Astrocyte of the spinal cord (primary cell): ENCODE measurements at places on chromosomes 1 and 21.

DNA sequence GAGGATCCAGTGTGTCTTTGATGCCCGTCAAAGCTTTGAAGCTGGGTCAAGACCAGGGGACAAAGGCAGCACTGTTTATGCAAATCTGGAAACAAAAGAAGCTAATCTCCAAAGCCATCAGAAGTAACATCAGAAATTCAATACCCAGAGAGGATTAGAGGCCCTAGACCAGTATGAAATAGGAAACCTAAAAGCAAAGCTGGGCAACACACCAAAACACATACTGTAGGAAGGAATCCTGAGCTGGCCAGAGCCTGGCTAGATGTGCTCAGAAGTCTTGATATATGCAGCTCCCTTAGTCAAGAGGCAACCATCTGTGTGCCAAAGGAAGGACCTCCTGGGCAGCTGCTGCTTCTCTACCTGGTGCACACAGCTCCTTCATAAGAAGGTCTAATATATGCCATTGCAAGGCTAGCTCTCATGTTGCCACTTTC, 12.3 kb downstream of the COLGALT2 start:
- peak; percentile 94 for DNase-seq

DNA sequence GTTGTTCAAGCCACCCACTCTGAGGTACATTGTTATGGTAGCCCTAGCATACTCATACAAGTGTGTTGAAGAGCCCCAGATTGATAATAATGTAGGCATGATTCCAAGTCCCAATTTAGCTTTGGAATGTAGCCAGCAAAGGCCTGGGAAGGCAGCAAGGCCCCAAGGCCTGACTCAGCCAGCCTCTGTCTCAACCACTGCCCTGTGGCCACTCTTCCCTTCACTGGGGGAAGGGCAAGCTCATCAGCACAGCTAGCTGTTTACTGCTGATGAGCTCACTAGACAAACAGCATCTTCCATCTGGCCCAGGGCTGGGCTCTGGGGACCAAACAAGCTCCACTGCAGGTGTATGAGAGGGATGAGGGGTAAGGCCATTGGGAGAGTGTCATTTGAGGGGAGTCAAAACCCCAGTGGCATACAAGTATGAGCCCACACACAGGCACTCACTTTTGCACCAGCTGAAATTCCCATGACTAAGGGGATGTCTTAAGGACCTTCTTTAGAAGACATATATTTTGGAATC, 2.2 kb upstream of the IRF6 start:
- peak; percentile 93 for DNase-seq

DNA sequence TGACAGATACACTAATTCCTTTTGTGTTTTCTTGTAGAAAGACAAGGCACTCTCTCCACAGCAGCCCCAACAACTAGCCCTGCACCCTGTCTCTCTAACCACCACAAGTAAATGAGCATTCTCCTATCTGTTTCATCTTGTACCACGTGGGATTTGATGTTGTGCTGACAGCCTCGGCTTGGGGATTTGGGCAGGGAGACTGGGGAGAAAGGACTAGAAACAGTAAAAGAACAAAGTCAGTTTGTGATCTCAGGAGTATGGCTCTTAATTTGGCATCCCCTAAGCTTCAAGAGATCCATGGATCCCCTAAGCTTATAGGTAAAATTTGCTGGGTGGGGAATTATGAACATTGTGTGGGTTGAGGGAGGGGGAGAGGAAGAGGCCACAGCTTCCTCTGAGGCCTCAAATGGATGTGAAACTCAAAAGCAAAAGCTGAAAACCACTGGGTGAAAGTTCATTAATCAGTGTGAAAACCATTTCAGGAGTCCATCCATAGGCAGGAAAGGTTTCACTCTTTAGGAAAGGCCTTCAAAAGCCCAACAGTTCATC, 3.1 kb downstream of the C1orf162 start:
- DNase-seq: no peak

- peak; percentile 95 for DNase-seq
These were observed 40.8 kb downstream of the ITSN1 start for GRCh38 chr21:33682992-33683627.

DNA sequence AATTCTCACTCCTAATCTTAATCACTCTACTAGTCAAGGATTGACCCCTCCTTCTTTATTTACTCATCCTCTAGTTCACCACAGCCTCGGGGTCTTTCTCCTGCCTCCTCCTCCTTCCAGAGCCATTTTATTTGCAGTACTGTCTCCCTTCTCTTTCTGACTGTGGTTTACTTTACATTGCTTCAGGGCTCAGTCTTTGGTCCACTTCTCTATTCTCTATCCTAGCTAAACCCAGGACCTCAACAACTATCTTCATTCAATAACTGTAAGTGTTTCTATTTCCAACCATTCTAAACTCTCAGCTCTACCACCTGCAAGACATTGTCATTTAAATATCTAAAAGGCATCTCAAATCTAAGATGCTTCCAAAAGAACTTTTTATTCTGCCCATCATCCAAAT, 493.8 kb downstream of the TTLL7 start:
- DNase-seq: no peak

DNA sequence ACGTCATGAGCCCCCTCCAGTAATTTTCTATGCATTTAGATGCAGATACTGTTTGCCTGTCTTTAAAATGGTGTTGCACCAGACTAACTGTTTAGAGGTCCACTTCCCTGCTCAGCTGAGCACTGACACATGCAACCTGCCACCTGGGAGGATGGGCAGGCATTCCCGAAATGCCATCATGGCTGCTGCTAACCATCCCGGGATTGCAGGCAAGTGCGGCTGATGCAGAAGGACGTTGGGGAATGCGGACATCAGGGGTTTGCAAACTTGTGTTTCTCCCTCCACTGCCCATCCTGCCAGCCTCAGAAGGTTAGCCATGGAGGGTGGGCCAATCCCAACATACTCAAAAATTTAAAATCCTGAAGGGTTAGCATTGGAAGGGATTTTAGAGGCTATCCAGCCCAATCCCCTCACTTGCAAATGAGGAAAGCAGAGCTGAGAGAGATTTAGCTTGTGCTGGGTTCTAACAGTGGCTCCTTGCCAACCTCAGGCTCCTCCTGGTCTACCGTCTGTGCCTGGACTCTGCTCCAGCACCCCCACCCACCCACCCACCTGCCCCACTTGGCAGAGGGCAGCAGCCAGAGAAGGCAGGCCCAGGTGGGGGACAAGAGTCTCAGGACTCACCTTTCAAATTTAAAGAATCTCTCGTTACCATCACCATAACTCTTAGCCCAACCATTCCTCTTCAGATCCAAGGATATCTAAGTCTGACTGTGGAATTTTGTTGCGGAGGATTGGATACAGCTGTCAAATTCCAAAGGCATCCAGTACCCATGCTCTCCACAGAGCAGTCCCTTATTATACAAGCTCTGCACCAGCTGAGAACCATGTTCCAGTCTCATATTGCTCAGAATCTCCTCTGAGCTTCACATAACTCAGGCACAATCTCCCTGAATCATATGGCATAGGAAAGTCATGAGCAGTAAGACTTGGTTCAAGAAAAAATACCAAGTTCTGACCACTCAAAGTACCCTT, 34.2 kb downstream of the HIVEP3 start:
- no peak for DNase-seq

DNA sequence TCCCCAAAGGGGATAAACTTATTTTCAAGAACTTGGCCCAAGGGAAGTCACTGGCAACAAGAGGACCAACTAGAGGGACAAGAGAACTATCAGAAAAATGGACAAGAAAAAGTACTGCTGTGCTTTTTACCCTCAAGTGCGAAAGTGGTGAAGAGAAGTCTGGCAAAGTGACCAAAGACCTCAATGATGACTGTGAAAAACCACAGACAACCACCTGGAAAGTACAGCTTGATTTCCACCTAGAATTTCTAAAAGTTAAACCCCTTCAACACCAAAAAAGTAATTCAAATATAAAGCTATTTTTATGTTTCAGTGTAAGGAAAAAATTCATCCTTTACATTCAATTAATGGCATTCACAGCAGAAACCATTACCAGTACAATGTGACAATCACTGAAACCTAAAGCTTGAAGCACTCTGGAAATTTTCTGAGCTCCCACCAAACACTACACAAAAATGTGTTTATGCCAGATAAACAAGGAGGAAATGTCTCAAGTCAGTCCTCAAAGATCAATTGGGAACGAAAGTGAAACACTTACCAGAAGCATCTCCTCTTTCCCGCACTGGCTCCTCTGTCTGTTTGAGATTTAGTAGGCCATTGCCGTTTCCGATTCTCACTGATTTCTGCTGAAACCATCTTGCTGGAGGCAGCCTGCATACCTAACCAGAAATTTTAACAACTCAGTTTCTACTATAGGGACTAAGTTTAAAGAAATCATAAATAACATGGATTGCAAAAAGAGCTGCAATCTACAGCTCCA, 8.3 kb downstream of the SDE2 start:
- no peak for DNase-seq

DNA sequence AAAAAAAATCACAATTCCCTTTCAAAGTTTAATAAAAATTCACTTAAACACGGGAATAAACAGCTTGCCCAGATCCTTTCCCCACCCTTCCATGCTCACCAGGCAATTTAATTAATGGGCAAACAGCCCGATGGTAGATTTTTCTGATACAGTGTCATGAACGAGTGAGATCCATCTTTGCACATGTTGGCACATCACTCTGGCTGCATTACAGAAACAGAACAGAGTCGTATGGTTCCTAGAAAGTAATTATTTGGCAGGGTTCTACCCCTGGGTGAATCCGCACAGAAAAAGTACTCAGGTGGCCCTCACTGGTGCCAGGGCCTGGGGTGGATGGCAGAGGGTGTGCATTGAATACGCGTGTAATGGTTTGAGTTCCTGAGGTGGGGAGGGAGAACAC, 24.6 kb upstream of the OVAAL start:
- no peak for DNase-seq

DNA sequence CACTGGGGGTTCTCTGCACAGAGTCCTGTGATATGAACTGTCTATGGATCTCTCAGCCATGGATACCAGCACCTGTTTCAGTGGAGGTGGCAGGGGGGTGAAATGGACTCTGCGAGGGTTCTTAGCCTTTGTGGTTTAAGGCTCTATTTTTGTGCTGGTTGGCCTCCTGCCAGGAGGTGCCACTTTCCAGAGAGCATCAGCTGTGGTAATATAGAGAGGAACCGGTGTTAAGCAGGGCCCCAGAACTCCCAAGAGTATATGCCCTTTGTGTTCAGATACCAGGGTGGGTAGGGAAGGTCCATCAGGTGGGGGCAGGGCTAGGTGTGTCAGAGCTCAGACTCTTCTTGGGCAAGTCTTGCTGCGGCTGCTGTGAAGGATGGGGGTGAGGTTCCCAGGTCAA, 330.0 kb upstream of the PLD5 start:
- DNase-seq: no peak

DNA sequence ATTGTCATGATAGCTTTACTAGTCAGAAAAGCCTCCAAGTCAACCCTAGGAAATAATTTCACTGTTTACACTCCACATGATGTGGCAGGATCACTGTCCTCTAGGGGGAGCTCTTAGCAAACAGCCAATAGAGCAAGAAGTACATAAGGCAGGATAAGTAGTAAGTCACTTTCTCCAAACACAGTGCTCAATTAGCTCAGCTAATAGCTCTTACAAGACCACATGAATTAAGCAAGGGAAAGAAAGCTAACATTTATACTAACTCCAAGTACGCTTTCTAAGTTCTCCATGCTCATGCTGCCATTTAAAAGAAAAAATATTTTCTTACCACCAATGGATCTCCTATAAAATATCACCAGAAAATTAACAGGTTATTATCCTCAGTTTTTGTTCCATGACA, 66.9 kb upstream of the LRIF1 start:
- peak; percentile 51 for DNase-seq

DNA sequence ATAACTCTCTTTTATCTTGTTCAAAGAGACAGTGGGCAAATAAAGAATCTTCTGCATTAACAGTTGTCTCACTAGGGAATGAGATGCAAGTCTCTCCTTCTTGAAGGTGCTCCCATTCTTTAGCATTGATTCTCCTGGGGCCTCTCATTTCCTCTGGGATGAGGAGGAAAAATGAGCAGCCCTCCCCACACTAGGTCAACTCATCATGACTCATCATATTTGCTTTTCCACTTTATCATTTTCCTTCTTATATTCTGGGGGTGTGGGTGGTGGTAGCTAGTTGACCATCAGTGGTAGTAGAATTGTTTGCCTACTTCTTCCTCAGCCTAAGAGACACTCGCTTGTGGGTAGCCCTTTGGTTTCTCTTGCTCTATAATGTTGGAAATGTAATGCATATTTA, 182.0 kb upstream of the C1orf87 start:
- peak; percentile 19 for DNase-seq

DNA sequence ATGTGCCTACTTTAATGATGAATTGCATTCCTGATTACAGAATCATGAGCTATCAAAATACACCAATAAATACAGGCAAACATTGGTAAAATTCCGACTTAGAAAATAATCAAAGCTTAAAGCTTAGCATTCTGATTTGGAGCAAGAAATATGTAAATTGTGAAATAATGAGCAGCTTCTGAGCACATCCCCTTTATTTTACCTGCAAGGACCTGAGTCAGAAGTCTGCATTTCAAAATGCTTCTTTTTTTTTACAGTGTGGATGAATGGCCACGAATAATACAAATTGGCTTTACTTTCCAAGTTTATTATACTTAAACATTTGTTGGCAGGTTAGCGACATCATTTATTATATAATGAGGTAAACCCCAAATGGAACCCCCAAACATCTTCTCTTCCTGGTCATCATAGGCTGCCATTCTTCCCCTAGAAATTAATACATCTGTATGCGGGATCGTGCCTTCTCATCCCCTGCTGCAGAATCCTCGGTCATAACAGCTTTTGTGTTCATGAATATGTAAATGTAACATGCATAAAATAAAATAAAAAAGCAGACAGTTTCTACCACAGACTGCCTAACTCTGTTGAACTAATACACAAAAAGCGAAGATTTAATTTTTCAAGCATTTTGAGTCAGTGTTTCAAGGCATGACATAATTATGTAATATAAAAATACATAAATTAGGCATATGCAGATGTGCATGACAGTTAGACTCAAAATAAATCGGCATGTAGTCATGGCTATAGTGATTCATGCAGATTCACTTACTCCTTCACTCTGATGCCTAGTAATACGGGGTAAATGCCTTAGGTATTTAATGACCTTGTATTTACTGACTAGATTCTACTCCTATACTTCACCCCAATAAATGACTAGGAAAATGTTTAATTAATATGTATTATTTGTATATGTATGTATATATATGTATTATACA, 339.7 kb downstream of the USP25 start:
- DNase-seq: no peak

DNA sequence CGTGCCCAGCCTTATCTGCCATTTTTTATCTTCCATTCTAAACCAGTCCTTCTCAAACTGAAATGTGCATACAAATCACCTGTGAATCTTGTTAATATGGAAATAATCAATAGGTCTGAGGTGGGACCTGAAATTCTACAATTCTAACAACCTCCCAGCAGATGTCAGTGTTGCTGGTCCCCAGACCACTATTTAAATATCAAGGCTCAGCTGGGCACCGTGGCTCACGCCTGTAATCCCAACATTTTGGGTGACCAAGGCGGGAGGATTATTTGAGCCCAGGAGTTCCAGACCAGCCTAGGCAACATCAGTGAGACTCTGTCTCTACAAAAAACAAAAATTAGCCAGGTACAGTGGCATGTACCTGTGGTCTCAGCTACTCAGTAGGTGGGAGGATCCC, 4.1 kb downstream of the UQCRHL start:
- DNase-seq: peak; percentile 36
